ENCODE measurements at places on chromosomes 3 and 15. TPM values are rescaled to one million over a fixed set of nuclear protein-coding genes. Genes with fewer than 3 reads are reported as not detected.
A peak's percentile ranks its signal among the peaks of the same experiment; 100 is the strongest.

- DNase-seq = peak; percentile 75
These were observed at the start of gene CEMIP for GRCh38 chr15:80778964-80779657. Gene CEMIP (plus strand): TSS chr15:80779370. CDS start chr15:80873880, 94,510 bp downstream.

SMCO1 gene
- not detected for total RNA-seq

CDHR4 gene
- not detected for total RNA-seq

DNA sequence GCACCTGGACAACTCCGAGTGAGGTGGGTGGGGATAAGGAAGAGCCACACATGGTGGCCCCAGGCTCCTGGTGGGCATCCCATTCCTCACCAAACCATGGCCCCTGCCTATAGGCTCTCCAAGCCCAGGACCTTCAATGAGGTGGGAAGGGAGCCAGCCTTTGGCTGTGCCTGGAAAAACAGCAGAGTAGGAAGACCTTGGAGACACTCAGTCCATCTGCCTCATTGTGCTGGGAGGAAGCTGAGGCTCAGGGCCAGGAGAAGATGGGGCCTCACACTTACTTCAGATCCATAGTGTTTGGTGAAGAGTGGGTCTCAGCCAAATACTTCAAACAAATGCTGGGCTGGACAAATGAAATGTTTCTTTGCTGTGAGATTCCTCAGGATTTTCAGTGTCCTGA, 47.4 kb upstream of the APEH start:
- DNase-seq = no peak

- no peak for DNase-seq
These were observed 12.6 kb upstream of the GOLGA6L7 start for GRCh38 chr15:28861031-28861534.

GRCh38 chr3:111547631-111548030, 5.6 kb downstream of the CD96 start:
- peak; percentile 80 for DNase-seq

- DNase-seq = no peak
These were observed 349.8 kb upstream of the TPRG1 start for GRCh38 chr3:188822004-188822403.

GRM2 gene
- 0.20 TPM for total RNA-seq

GRCh38 chr3:123457841-123458240, 9.0 kb upstream of the ADCY5 start:
- no peak for DNase-seq

WDR72 gene
- not detected for total RNA-seq

DNA sequence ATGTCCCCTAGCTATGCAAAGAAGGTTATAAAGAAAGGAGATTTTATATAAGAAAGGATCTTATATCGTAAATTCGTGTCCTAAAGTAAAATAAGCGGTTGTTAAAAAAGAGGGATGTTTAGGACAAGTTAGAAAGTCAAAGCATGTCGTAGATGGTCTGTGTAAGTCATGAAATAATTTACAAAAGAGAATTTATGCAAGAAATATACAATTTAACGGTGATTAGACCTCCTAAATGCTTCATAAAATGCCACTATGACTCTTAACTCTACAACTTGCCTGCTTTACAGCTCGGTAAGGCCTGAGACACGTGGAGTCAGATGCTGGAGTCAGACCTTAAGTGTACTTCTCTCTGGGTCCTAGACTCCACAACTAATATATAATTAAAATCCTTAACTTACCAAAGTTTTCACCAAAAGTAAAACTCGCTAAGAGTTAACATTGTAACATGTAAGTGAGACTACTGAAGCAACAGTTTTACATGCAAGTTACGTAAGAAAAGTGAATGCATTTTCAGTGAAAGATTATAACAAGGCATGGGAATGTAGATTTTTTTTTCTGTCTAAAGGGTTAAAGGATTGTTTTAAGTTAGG, 13.3 kb upstream of the SRPRB start:
- DNase-seq = no peak

DPPA4 gene
- total RNA-seq = 1.4 TPM

CLDN11 gene
- total RNA-seq = not detected

RASL12 gene
- total RNA-seq = not detected

STRIT1 gene
- total RNA-seq = not detected

All from activated CD8-positive, alpha-beta T cell treated with anti-CD3 and anti-CD28 coated beads for 36 hours (primary cell).